ENCODE measurements at places on chromosomes 11 and 22.

DNA sequence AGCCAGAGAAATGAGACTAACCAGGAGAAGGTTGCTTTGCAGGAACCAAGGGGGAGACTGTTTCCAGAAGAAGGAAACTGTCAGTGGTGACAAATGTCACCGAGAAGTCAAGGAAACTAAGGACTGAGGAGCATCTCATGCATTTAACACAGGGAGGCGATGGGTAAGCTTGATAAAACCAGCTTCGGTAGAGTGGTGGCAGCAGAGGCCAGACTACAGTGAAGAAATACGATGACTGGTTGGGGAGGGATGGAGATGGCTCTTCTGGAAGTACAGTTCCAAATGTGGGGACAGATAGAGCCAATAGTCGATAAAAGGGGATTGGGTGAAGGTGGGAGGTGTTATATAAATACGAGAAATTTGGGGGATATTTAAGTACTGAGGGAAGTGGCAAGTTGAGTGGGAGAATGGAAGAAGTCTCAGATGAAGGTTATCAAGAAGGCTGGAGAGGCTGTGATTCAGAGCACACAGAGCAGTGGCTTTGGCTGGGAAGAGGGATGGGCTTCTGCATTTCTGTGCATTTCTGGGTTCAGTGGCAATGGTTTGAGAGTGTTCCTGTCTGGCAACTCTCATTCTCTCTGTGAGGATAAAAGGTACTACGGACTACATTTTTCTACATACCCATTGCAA is 29.2 kb downstream of the SC5D start:
- DNase-seq, result no peak

DNA sequence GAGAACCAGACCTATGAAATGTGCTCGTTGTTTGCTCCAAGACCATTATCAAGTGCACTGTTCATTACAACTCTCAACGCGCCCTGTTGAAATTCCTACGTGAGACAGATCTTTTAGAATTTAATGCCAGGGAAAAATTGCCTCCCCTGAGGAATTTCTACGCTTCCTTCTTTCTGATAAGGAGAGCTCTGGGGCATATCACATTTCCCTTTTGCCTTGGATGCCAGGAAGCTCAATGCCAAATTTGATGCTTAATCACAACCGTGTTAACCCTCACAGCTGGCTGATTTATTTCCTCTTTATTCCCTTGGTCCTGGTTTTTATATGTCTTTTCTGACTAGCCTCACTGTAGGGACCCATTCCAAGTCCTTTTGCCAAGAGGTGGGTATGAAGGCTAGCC is 109.4 kb downstream of the MICAL2 start:
- DNase-seq, result no peak

GRCh38 chr11:12693479-12694182 is 19.4 kb downstream of the TEAD1 start:
- no peak for DNase-seq

DNA sequence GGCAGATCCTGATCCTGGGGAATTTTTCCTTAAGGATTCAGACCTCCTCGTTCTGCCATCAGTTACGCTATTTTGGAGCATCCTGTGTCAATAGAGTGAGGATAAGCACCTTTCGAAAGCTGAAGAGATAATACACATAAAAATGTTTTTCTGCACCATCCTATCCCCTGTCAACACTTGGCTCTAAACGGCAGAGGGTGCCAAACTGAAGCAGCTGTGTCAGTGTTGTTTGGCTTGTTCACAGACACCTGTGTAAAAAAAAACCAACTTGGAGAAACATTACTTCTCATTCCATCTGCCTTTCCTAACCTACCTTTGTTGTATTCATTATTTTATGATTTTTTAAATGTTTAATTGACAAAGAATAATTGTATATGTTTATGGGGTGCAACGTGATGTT is 417.0 kb upstream of the DDI1 start:
- no peak for DNase-seq

- DNase-seq, result no peak
Measured at GRCh38 chr22:49042877-49043859, 784.5 kb downstream of the BRD1 start.

DNA sequence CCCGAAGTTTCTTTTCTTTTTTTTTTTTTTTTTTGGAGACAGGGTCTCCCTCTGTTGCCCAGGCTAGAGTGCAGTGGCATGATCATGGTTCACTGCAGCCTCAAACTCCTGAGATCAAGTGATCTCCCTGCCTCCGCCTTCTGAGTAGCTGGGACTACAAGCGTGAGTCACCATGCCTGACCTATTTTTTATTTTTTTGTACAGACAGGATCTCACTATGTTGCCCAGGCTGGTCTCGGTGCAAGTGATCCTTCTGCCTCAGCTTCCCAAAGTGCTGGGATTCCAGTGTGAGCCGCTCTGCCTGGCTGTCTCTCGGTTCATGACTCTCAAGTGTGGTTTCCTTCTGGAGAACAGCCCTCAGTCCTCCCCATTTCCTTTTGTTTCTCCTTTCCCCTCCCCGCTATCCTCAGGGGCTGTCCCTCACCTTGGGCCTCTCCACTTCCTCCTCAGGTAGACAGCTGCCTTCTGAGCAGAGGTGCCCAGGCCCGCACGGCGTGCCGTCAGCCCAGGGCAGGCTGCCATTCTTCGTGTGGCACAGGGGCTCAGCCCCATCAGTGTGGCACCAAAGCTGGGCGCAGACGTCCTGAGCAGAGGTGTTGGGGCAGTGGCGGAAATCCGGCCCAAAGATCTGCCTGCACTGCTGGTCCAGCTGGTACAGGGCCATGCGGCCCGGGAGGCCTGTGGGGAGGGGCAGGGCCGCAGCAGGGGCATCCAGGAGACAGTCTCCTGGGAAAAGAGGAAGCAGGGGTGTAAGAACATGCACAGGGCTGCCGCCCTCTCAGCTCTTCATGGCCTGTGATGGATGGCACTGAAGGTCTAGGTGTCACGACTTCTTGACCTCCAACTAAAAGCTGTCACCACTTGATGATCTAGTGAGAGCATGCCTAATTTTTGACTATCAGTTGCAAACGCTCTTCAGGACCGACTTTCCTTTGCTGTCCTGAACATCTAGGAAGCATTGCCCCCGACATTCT is 14.0 kb downstream of the ADAMTS8 start:
- no peak for DNase-seq

DNA sequence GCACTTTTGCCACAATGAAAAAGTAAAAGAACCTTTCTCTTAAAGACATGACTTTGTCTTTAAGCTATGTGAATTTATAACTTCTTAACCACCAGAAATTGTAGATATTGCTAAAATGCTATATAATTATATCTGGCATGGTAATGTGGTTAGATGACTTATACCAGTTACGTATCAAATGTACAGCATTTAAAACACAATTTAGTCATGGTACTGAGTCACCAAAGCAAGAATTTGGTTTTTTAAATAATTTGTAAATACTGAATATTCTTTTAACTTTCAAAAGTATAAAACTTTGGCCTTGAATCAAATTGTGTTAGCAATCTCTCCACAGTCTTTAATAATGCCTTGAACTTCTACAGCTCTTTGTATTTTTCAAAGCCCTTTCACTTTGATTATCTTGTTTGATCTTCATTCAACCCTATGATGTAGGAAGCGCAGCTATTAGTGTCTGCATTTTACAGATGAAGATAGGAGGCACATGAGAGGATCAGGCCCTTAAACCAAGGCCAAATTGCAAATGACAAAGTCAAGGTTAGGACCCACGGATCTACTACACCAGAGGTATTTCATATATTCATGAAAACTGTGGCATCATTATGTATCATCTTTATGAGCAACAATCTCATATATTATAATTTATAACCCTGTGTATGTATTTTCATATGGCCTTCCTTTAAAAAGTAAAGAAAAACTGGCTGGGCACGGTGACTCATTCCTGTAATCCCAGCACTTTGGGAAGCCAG is 4.4 kb upstream of the SYTL2 start:
- no peak for DNase-seq

DNA sequence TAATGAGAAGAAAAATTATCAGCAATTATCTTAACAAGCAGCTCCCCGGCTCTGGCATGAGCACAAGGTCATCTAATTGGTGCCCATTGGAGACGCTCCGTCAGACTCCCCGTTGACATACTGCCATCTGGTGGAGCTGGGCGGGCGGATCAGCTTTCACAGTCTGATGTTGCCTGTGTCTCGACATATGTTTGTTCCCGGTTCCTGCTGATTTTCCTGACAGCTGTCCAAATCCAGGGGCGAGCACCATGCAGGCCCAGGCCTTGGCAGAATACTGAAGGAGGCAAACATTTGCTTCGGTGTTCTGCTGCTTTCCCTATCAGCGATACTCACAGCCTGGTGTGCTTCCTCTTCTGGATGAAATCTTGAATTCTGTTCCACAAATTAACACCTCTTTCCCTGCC is 43.8 kb upstream of the BARX2 start:
- DNase-seq, result peak; percentile 87

GRCh38 chr11:15940462-15941205 is 415.7 kb downstream of the SOX6 start:
- no peak for DNase-seq

DNA sequence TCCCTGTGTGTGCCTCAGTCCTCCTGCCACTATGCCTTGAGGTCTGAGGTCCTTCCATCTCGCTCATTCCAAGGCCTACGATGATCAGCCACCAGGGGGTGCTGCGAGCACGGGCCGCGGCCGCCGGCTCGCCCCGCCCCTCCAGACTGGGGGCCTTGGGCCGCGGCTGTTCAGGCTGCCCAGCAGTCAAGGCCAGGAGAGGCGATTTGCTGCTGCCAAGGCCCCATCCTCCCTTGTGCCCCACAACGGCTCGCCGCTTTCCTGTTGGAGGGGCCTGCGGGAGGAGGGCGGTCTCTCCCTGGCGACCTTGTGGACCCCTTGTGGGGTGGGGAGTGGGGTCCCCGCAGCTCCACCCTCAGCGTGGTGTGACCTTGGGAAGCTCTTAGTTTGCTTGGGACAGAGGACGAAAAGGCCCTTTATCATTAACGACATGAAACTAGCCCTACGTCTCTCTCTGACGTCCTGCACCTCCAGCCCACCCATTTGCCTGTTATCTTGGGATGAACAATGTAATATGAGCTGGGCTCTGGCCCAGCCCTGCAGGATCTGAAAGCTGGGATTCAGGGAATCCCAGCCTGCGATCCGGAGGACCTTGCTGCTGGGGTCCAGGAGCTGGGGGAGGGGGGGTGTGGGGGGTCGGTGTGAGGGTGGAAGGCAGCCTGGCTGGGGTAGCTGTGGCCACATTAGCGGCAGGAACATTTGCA is 5.3 kb upstream of the GALR3 start:
- DNase-seq, result peak; percentile 89

DNA sequence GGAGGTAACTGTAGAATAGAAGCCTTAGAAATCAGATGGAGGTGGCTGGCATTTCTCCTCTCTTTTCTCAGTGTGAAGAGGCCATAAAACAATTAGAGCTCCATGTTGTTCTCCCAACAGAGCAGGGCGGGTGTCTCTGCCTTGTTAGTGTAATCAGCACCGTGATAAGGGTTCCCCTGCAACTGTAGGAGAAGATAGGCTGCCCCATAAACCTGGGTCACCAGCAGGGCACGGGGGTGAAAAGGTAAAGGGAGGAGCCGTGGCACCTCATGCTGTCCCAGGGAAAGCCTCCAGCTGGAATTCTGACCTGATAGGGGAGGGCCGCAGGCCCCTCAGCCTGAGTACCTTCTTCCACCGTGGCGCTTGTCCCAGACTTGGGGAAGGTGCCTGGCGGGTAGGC is 68.7 kb downstream of the ISX start:
- DNase-seq, result no peak

DNA sequence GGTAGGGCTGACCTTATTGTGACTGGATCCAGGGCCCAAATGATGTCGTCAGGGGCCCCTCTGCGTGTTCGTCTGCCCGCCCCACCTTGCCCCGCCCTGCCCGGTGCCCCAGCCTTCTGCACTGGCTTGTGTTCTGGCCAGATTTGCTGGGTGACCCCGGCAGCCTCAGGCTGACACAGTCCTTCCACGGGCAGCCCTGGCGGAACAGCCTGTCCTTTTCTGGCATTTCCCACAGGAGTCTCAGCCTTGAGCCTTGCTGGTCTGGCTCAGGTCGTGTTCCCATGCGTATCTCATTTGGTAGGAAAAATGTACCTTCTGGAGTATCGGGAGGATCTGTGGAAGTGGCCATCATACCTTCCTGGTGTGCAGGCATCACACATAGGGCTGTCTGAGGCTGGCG is 31.0 kb downstream of the IGHMBP2 start:
- DNase-seq, result no peak

- no peak for DNase-seq
Measured at GRCh38 chr22:35677460-35678187, 29.4 kb downstream of the APOL6 start.

- DNase-seq, result no peak
Measured at GRCh38 chr22:27877501-27877900, 41.6 kb downstream of the PITPNB start.

GRCh38 chr11:106789406-106789805 is 228.9 kb downstream of the GUCY1A2 start:
- DNase-seq, result no peak

DNA sequence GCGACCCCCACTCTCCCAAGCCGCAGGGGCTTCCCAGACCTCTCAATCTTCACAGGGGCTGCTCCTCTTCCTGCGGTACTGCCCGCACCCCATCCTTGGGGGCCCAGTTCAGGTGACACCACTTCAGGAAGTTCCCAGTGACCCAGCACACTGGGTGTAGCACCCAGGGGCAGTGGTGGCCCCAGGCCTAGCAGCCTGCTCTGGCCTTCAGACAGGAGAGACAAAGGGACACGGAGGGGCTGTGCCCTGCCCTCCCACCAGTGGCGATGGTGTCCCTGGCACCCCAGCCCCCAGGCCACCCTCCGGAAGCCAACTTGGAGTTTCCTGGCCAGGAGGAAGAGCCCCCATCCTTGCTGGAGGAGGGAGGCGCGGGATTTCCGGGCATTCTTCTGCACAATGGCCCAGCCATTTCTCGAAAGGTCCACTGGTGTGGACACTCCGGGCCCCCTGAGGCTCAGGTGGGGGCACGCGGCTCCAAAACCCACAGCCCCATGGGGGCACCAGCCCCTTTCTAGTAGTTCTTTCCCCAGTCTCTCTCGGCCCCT is 978 bp upstream of the CLDN5 start:
- no peak for DNase-seq

GRCh38 chr11:96524475-96524874 is 134.7 kb downstream of the JRKL start:
- DNase-seq, result no peak

DNA sequence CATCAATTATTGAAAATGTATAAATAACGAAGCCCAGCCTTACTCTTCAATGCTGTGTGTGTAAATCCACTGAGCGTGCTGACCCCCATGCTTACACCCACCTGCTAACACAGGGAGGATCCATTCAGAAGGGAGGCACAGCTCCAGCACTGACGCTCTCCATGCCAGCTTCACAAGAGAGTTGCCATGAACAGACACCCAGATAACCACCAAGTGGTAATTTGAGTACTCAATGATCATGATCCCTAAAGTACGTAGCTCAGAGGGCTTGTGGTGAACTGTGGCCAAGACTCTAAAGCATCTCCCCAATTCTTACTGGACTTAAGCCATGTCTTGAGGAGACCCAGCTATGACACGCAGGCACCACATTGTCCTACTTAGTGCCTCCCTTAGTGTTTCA is 98.7 kb downstream of the IGLL1 start:
- no peak for DNase-seq

DNA sequence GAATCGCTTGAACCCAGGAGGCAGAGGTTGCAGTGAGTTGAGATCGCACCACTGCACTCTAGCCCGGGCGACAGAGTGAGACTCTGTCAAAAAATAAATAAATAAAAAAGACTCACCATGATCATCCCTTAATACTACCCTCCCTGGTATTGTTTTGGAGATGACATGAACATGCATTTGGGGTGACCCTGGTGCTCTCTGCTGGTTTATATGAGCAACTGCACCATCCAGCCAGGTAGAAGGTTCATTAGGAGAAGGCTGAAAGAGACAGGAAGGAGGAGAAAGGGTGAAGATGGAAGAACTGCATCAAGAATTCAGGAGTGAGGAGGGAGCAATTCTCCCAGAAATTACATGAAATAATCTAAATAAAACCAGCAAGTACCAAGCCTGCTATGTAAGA is 37.8 kb downstream of the SLC5A1 start:
- DNase-seq, result no peak
